CD14-positive monocyte (primary cell): ENCODE measurements at places on chromosomes 3 and 15.

DNA sequence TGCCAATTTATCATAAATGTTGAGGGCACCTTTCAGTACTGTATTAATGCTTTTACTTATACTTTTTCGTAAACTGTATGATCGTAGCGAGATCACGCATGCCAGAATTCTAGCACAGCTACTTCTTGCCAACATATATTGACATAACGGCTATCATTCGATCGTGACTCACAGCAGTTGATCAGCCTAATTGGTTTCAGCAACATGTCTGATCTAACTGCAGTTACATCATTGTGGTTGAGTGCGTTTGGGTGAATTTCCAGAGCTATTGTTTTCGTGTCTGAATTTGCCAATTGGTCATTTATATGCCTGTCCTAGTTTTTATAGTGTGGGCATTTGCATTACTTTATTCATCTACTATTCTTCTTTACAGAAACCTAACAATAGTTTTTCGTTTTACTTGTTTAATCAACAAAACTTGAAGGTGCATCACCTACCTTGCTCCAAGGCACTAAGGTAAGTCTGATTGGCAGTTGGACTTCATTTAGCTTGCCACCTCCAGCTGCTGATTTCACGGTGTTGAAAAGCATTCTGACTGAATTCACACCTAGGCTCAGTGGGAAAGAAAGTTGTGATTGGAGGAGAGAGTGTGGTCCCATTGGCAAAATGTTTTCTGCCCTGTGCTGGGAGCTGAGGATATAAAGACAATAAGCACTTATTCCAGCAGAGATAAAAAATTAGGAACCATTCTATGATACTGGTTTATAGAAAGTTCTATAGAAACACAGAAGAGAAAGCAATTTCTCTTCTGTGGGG, 120.9 kb upstream of the RGMA start:
- DNase-seq = no peak

- DNase-seq = no peak
These were observed 142.9 kb upstream of the NR2F2 start for GRCh38 chr15:96187341-96188305.

DNA sequence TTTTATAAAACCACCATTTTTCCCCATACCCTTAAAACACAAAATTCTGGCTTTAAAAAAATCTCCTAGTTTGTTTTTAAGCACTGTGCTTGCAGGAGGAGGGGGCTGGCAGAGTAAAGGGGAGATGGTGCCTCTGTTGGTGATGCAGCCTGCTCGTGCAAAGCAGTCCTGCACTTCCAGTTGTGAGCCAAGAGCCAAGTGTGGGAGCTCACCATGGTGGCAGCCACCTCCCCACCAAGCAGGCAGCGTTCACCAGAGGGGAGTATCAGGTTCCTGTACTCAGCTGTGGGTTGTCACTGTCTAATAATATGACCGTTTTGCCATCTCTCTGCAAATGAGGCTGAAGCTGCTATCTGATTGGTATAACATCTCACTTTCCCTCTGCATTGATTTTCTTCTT, 164.8 kb downstream of the SYNPR start:
- no peak for DNase-seq

- DNase-seq = no peak
These were observed 65.8 kb upstream of the CADPS start for GRCh38 chr3:62940771-62941563.

DNA sequence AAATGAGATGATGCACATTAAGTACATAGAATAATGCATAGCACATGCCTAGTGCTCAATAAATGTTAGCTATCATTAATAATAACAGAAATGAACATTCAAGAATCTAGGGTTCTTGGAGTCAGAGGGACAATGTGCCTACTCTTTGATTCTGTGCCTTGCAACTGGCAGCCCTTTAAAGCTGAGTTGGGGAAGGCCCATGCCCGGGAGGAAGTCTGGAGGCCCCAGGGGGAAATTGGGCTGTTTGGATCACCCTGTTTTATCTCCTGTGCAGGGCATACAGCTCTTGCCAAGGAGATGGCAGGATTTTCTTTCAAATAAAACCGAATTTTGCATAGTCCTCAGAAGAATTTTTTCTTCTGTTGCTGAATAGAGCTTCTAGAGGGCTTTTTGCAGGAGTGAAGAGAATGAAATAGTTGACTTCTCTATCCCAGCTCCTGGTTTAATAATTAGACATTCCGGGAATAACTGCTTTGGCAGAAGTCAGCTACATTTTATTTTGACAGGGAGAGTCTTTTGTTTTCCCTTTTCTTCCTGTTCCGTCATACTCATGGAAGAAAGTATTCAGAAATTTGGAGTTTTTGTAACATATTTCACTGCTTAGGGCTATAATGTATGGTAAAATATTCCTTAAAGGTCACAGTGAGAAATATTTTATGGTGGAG, 18.0 kb upstream of the KCNAB1 start:
- DNase-seq = no peak
